ENCODE measurements at places on chromosomes 3 and 15.

DNA sequence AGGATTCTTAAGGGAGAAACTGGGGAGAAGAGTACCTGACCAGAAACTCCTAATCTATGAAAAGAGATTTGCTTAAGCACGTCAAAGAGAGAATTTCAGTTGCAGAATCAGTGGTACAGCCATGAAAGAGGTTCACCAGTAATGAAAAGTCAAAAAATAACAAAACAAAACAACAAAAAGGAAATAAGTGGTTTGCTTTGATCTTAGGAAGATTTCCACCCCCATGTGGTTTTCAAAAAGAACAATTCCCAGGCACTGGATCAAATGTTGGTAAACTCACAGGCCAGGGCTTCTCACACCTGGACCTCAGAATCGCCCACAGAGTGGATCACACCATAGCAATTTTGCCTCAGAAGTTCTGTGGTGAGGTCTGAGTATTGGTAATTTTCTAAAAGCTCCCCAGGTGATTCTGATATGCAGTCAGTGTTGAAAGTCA lies 67.5 kb downstream of the TMEM39A start:
- DNase-seq, result no peak

DNA sequence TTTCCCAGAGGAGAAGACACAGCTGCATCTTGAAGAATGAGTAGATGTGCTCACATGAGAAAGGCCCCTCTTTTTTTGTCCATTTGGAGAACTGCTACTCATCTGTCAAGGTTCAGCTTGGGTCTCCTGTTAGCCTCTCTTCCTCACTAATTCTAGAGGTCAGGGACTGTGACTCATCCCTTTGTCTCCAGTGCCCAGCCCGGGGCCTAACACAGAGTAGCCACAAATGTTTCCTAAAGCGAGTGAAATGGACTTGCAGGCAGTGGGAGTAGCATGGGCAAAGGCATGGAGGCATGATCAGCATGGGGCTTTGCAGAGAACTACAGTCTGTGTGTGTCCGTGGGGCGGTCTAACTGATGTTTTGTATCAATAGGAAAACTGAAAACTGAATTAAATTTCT lies 33.9 kb upstream of the MRPS22 start:
- no peak for DNase-seq

GRCh38 chr3:31498791-31499190 lies 33.9 kb upstream of the STT3B start:
- DNase-seq, result no peak

DNA sequence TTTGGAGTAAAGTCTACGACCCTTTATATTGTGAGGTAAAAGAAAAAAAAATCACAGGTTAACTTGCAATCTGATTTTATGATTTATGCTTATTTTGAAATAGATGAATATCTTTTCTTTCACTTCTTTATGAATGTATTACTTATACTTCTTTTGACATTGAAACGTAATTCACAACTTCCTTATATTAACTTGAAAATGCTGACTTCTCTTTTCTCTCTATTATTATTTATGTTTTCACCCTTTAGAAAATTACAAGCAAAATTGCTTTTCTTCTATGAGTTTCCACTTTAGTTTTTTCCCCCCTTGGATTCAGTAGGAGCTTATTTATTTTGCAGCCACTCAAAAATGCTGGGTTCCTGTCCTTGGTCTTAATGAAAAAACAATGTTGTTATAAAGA lies 25.4 kb downstream of the ACP3 start:
- DNase-seq, result no peak

DNA sequence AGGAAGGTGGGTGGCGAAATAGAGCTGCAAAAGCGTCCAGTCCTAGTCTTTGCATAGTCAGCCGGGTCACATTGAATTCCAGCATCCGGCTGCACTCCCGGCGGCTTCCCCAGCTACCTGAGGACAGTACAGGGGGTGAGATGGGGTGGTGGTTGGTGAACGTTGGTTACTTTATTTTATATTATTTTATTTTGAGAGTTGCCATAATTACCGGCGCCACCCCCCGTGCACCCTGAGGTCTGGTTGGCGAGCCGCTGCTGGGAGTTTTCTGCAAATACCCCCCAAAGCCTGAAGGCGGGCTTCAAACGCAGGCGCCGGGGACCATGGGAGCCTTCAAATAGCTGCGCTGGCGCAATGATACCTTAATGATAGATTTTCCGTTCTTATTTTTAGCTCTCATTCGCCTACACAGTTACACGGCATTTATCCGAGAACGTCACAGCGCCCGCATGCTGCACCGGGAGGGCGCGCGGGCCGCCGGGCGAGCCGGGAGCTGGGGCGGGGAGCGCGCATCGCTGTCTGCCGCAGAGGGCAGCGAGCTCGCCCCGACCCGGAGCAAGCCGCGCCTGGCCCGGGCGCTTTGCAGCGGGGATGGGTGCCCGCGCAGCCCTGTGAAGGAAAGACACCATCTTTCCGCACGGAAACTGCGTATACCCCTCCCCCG lies 756 bp upstream of the RASGRF1 start:
- no peak for DNase-seq

GRCh38 chr3:141279077-141279967 lies 47.7 kb downstream of the PXYLP1 start:
- no peak for DNase-seq

DNA sequence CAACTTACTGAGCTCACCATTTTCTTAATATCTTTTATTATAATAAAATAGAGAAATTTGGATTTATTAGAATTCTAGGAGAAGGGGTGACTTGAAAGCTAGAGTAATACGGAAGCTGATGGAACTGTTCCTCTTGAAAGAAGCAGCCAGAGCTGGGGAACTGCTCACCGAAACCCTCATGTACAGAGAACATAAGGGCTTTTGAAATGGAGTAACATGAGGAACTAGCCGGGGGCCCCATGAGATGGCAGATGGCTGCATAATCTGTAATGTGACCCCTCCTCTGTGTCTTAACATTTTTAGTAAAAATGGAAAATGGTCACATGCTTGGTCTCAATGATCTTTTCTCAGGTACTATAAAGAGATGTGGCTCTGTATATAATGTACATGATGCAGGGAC lies 15.7 kb upstream of the DYNC1LI1 start:
- no peak for DNase-seq

- no peak for DNase-seq
Measured at GRCh38 chr3:49607796-49608195, 53.5 kb downstream of the BSN start.

- DNase-seq, result no peak
Measured at GRCh38 chr3:107985496-107985895, 105.3 kb downstream of the CD47 start.

DNA sequence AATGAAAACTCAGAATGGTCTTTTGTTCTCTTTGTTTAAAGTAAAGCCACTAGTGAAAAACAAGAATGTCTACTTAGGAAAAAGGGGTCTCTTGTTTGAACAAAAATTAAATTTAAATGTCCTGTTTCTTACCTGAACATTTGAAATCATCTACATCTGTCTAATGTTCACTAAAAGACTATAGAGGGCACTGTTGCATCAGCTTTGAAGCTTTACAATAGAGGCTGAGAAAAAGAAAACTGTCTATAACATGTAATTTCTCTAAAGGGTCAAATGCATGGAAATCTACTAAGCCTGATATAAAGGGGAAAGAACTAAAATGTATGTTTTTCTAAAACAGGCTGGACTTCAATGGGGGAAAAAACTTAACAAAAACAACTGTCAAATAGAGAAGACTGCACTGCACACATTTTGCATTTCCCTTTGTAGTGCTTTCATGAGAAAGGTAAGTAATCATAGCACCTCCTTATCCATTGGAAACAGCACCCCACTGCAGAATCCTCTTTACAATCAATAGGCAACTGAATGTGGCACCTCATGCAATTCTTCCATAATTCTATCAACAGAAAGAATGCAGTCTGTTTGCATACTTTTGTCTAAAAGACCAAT lies 26.3 kb downstream of the DPH6 start:
- DNase-seq, result no peak

GRCh38 chr3:104676241-104676640 lies 690.5 kb upstream of the ALCAM start:
- no peak for DNase-seq

DNA sequence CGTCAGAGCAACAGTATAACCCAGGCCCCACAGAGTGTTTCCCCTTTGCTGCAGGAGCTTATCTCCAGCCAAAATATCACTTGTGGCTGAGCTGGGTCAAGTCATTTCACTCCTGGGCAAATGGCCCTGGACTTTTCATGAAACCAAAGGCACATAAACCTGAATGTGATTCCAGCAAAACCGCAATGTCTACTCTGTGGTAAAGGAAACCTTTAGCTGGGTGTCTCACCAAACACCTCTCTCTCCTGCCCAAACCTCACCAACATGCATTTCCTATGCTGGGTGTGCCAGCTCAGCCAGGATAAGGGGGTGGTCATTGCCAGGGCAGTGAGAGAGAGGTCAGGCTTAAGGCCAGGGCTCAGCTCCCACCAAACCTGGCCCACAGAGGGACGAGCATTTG lies 67.4 kb downstream of the GTPBP8 start:
- no peak for DNase-seq

DNA sequence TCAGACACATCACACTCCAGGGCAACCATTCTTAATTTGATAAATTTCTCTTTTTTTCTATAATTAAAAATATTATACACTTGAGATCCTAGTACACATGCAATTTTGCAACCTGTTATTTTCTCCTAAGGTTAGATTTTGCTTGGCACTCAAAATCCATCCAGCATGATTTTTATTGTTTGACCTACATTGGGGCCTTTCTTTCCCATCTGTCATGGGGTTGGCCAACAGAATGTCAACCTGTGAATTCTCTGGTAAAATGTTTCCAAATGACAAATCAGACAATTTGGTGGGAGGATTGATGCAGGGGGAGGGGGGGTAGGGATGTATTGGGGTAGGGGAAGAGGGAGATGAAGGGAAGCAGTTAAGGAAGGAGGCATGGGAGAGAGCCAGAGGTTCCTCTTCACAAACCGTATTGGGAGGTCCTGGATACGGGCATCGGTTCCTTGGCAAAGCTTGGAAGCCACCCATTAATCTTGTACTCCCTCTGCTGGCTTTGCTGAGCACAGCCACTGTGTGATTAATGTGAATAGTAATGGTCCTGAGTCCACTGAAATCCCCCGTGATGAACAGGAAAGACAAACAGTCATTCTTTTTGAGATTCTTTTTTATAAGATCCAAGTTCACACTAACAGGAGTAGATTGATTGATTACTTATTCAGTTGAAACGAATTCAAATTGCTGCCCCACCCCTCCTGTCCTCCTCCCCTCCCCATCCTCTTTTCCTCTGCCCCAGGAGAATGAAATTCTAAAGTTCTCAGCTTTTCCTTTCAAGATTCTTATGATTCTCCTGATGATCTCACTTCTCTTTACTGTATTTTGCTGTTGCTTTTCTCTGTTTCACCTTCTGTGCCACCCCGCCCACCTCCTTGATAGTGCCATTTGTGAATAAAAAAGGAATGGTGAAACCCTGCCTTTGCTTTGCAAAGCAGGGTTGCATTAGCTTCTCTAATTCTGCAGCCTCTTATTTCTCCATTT lies 82.2 kb upstream of the SLC25A26 start:
- no peak for DNase-seq

- no peak for DNase-seq
Measured at GRCh38 chr15:74319596-74320351, 47.7 kb downstream of the CYP11A1 start.

GRCh38 chr3:46668591-46668990 lies 24.9 kb downstream of the ALS2CL start:
- no peak for DNase-seq

DNA sequence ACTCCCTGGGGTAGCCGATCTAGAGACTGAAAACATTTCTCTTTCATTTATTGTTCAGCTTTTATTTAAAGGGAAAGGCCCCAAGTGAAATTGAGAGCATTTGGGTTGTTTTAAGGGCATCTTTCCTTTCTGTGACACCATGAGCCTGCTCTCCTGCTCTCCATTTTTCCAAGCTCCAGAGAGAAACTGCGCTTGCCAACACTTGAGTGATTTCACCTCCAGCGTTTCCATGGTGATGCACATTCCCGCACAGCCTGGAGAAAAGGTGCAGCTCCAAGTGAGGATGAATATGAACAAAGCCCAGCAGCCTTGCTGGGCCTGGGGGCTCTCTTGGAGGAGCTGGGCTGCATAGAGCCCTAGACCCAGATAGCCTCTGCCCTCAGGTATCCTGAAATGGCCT lies 159.2 kb upstream of the PPP2R3A start:
- no peak for DNase-seq

DNA sequence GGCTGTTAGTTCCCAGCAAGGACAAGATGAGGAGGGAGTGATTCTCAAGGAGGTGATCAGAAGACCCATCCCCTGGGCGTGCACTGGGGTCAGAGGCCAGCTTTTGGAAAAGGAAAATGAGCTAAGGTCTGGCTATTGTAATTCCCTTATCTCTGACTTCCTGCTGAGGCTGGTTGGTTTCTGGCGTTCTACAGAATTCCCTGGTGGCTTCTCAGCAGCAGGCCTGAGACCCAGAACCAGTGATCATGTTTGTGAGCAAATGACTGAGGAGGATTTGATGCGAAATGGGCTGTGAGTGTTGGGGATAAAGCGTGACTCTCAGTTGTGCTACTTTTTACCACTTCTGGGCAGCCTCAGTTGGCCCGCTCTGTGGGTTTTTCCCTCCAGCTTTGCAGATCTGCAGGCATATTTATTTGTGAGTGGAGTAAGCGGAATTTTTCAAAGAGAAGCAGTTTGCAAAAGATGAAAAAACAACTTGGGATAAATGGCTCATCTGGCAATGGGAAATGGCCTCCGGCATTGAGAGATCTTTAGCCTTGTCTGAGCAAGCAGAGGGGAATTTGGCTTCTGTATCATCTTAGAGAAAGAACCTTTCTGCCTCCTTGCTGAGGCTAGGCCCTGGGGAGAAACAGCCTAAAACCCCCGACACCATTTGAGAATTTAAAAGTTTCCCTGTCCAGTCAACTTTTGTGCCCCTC lies 102.7 kb downstream of the SLCO3A1 start:
- no peak for DNase-seq

DNA sequence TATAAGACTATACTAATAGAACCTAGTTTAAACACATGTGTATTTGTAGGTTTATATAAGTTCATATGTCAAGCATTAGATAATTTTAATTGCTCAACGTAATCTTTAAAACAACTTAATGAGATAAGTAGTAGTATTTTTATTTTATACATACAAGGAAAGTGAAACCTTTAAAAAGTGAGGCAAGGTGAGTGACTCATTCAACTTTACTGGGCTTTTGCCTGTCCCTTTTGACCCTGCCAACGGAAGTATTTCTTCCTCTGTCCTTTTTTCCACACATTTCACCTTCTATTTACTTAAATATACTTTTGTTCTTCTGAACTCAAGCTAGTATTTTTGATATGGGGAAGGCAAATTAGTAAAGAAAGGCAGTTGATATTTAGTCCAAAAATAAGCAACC lies 78.5 kb downstream of the KBTBD8 start:
- no peak for DNase-seq

DNA sequence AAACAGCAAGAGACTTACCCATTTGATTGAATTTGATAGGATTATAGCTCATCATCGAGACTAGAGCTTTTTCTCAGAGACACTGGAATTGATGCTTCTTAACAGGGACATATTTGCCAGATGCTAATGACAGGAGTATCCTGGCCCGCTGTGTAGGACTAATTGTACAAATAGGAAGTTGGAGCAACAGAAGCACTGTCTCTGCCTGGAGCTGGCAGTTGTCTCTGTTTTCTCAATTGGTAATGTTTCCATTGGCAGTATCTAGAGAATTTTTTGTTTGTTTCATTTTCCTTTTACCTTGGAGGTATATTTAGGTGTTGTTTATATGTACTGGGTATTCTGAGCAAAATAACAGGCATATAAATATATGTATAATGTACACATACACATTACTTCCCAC lies 8.9 kb upstream of the PCOLCE2 start:
- no peak for DNase-seq

Data from stimulated activated CD8-positive, alpha-beta memory T cell treated with anti-CD3 and anti-CD28 coated beads, Interleukin-4, amount 100 ng/mL, for 1 hour (primary cell).